ENCODE measurements at places on chromosomes 5 and 9.

- no peak for DNase-seq
These were observed 670 bp downstream of the EDIL3 start for GRCh38 chr5:84383816-84384603.

DNA sequence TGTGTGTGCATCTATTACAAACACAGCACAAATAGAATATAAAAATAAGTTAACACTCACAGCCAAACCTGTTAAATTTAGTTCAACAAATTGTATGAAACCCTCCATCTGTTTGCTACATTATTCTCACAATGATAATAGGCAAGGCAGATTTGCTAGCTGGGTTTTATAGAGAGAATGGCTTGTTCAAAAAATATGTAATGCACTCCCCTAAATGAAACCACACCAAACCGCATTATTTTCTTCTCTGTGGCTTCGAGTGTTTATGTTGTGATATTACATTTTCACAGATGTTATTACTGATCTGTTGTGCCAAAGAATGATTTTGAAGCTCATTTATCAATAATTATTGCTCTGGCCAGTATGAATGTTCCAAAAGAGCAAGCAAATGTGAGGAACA is 92.9 kb downstream of the SPATA31D1 start:
- DNase-seq: no peak

DNA sequence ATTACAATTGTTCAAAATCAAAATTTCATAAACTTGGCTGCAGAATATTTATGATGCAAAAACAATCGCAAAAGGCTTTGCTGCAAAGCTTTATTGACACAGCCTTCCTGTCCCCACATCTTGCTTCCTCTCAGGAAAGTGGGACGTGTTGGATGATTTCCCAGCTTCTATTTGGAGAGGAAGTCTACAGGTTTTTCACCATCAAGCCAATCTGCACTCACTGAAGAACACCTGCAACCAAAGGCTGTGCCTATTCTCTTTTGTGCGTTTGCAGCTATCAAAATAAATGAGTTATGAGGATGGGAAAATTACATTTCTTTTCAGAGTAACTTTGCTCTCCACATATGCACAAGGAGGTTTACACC is 214.4 kb downstream of the PLK2 start:
- DNase-seq: no peak

DNA sequence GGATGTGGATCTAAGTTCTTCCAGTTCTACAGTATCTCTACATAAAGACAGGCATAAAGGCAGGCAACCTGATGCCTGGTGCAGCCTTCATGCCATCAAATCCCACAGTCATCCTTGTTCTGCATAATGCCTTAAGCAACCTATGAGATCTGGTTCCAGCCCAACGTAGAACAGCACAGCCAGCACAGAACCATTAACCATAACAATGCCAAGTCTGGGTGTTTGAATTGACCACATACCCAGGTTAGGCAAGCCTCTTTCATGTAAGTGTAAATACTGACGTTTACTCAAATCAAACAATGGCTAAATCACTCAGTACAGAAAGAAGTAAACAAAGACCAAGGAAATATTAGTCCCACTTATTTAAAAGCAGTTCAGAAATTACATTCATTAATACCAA is 195.0 kb downstream of the ADAMTSL1 start:
- DNase-seq: no peak

GRCh38 chr5:115696141-115696650 is 70.4 kb upstream of the TMED7 start:
- no peak for DNase-seq

DNA sequence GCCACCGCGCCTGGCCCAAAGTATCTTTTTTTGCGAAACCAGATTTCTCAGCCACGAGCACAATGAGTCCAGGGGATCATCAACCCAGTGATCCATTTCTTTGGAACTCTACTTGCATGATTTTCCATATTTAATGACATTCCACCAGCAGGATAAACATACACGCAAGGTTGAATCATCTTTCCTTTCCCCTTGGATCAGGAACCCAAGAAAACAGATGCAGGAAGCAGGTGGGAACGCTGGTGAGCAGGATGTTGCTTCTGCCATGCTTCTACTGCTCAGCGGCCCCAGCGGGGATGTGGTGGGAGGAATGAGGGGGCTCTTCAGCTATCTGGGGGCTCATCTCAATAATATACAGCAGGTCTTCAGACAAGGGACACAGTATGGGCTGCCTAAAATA is 118.2 kb downstream of the SEC61B start:
- DNase-seq: no peak
